Stimulated activated CD8-positive, alpha-beta memory T cell treated with anti-CD3 and anti-CD28 coated beads, Interleukin-15, amount 100 ng/mL, for 48 hours (primary cell): ENCODE measurements at places on chromosomes 7 and 10.

GRCh38 chr10:9944690-9945089, 1073.0 kb upstream of the CELF2 start:
- DNase-seq: no peak

- no peak for DNase-seq
These were observed 4.7 kb downstream of the GLI3 start for GRCh38 chr7:42232275-42232674.

DNA sequence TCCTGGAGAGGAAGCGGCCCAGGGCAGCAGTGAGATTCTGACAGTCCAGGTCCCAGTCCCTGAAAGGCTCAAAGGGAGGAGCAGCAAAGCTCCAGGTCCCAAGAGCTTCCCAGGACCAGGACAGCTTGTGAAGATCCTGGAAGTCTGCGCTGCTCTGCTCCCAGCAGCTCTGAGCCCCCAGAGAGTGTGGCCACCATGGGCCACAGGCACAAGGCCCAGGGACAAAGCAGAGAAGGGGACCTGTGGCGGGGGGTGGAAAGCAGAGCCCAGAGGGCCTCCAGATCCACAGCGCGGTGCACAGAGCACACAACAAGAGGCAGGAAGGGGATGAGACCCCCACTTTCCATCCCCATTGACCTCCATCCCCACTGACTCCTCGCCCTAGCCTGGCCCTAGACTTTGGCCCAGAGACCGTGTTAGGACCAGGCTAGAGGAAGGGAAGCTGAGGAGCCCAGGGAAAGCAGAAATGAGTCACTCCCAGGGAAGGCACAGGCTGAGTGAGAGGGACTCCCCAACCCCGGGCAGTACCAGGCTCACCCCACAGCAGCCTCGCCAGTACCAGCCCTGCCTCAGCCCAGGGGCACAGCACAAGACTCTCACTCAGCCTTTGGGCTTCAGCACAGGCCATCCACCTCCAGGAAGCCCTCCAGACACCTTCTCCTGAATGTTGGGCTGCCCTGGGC, 75.5 kb downstream of the GRID1 start:
- DNase-seq: no peak

- DNase-seq: no peak
These were observed 828 bp upstream of the KEL start for GRCh38 chr7:142962991-142963390.

- DNase-seq: no peak
These were observed 3.1 kb downstream of the STRA8 start for GRCh38 chr7:135236727-135237126.

DNA sequence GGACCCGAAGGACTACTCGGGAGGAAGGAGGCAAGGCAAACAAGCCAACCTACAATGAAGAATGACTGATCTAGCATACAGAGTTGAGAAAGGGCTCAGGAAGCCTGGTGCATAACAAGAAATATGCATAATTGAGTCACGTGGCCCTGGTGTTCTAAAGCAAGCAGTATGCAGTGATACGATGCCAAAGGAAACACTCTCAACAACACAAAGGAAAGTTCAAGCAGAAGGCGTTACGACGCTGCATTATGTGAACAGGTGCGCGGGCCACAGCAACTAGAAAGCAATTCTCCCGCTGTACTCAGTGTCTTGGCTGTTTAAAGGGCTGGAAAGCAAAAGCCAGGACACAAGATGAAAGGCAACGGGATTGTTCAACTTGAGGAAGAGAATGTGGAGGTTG, 100.8 kb downstream of the PRTFDC1 start:
- DNase-seq: no peak

- DNase-seq: no peak
These were observed 829.5 kb downstream of the REEP3 start for GRCh38 chr10:64350665-64351064.

- no peak for DNase-seq
These were observed 31.2 kb downstream of the FOXK1 start for GRCh38 chr7:4713183-4713784.

GRCh38 chr7:130154501-130155317, 50.5 kb downstream of the TMEM209 start:
- no peak for DNase-seq

DNA sequence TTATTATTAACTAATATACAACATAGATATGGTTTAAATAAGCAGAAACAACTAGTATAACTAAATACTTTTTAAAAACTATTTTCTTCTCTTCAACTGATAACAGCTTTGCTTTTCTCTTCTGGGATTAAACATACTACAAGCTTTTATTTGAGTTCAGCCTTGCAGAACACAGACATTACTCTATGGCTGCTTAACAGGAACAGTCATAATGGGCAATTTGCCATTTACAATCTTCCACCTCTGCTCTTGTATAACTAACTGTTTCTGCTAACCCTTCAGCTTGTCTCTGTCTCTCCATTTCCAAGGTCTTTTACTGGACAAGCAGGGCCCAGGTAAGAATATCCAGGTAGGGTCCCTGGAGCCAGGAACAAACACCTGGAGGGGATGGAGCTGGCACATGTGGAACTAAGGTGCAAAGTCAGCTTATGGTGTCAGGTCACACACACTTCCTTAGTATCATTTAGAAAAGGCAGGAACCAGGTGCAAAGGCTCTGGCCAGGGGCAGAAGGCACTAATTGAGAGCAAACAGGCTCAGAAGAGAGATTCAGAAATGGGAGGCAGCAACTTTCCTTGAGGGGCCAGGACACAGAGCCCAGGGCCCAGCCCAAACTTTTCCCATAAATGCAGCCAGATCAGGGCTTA, 93.1 kb downstream of the STRA8 start:
- DNase-seq: no peak

- no peak for DNase-seq
These were observed 68.9 kb upstream of the ADO start for GRCh38 chr10:62735464-62736167.

DNA sequence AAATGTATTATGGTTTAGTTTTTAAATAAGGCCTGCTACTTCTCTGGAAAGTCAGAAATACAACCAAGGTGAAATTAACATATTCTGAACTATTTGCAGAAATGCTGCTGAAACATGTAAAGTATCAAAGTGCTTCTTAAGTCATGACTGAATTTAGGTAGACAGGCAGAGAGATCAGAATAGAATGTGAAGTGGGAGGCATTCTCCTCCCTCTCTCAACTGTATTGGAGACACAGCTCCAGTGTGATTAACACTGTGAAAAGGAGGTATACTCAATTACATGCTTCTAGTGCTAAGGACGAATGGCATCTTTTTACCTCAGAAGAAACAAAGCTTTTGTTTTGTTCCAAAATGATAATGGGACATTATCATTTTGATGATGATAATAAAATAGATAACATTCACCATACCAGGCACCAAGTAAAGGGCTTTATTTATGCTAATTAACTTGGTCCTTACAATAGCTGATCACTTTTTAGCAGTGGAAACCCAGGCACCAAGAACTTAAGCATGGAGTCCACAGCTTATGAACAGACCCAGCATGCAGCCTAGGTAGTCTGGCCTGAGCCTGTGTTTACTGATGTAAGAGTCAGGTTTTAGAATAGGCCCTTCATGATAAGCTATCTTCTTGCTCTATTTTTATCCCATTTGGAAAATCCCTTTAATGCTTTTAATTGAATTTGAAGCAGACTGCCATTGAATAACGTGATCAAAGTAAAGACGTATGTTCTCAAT, 26.0 kb downstream of the PPP1R9A start:
- no peak for DNase-seq

- no peak for DNase-seq
These were observed 108.0 kb downstream of the DNAJB6 start for GRCh38 chr7:157444843-157445135.

GRCh38 chr10:44125879-44126278, 259.0 kb downstream of the CXCL12 start:
- DNase-seq: no peak

- no peak for DNase-seq
These were observed 27.6 kb downstream of the AVL9 start for GRCh38 chr7:32522746-32523530.

GRCh38 chr10:14302035-14302434, 28.7 kb downstream of the FRMD4A start:
- no peak for DNase-seq

DNA sequence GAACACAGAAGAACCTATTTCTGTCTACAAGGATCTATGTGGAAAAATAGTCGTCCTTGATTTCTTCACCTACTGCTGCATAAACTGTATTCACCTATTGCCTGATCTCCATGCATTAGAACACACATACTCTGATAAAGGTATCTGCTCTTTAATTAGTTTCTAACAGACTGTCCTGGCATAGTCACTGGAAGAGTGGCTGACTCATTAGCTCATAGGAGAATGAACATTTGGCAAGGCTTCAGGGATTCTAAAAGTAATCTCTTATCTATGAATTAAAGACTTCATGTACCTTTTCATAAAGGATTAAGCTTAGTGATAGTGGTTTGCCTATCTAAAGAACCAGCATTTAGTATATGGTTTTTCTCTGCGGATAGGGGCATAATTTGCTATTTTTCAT, 4.1 kb downstream of the NHLRC2 start:
- DNase-seq: no peak

GRCh38 chr10:24984906-24985305, 31.1 kb downstream of the ENKUR start:
- DNase-seq: no peak

DNA sequence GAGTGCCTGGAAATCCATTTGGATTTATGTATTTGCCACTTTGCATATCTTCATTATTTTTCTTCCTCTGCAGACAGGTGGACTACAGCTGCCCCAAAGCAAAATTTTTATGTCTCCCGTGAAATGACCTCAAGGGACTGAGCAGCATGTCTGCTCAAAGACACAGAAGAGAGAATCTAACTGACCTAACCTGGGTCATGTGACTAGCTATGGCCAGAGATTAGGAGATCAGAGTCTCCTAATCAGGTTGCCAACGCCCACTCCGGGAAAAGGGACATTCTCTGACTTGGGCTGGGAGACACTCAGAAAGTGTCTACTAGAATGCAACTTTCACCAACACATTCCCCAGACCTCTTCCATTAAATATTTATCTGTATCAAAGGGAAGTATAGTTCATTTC, 2.5 kb upstream of the BAMBI start:
- no peak for DNase-seq

DNA sequence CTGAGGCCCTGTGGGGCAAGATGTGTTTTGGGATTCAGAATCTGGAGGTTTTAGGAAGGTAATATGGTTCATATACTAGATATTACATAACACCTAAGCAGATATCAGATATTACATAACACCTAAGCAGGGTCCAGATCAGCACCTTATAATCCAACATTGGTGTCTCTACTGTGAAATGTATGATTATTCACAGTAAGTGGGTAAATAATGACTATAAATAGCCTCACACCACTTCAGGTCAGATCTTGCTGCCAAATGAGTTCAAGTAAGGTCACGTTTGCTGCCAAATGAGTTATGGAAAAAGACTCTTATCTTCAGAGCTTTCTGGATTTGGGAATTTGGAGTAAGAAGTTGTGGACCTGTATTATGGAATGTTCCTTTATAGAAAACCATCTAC, 14.6 kb downstream of the ADRB1 start:
- DNase-seq: no peak

DNA sequence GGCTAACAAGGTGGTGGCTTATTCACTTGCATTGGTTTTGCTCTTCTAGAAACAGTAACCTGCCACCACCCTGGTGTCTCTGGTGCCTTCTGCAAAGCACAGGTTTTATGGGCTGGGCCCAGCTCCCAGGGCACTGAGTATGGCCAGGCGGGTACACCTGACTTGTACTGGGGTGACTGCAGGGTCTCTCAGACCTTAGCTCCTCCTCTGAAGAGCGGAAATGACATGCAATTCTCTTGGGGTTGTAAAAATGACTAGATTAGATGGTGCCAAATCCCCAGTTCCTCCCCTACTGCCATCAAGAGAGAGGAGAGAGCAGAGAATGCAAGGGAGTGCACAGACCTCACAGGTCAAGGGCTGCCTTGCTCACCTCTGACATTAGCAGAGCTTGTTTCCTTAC, 14.7 kb downstream of the ESYT2 start:
- no peak for DNase-seq

DNA sequence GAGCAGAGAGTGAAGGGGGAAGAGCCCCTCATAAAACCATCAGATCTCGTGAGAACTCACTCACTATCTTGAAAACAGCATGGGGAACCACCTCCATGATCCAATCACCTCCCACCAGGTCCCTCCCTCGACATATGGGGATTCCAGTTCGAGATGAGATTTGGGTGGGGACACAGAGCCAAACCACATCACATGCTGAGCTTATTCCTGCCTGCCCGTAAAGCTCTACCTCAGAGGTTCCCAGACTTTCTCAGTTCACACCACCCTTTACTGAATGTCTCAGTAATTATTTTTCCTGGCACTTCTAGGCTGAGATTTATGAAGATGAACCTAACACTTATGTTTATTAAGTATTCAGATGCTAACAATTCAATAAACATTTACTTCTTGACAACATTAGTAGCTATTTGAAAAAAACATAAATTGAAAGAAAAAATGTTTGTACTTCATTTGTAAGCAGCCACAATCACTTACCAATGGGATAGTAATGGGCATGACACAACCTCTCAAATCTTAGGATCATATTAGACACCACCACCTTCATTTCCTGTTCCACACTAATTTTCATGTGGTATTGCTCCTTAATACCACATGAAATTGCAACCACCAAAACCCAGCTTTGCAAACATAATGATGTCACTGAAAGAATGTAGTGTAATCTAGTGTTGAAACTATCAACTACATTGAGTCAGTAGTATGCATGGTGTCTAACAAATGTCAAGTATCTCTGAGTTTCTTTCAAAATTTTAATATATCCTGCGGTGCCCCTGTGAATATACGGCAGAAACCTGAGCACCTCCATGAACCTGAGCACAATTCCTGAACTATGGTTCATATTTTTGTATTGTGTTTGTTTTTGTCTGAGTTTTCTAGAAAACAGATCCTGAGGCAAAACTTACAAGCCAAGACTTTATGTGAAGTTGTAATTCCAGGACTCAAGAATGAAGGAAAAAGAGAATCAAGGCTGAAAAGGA, 4.5 kb upstream of the DGKI start:
- no peak for DNase-seq

DNA sequence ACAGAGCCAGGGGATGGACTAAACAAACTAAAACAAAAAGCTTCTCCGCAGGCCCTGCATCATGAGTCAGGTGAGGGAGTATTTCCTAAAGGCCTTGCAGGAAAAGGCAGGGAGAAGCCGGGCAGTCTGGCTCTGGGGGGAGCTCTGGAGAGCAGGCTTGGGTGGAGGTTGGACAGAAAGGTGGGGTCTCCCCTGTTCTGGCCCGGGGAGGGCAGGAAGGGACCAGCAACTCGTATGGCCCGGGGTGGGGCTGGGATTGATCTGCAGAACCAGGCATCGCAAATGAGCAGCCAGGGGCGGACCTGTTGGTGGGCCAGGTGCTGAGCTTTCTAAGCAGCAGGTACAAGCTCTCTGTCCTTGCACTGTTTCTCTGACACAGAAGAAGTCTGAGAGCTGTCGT, 235.2 kb downstream of the TCERG1L start:
- no peak for DNase-seq

GRCh38 chr7:135275971-135276580, 42.4 kb downstream of the STRA8 start:
- DNase-seq: no peak

- DNase-seq: no peak
These were observed 484.8 kb upstream of the DPP6 start for GRCh38 chr7:153567426-153567825.

GRCh38 chr10:76169246-76169645, 737.8 kb downstream of the LRMDA start:
- DNase-seq: no peak

GRCh38 chr10:113232928-113233511, 283.0 kb downstream of the TCF7L2 start:
- DNase-seq: no peak
